Hematopoietic multipotent progenitor cell treated with erythropoietin and hydrocortisone succinate and interleukin-3 and kit ligand, for 6 days (in vitro differentiated cells): ENCODE measurements at places on chromosomes 7 and 10.

- peak; percentile 42 for DNase-seq
These were observed 28.7 kb downstream of the WIPI2 start for GRCh38 chr7:5218564-5219360.

GRCh38 chr10:116665541-116666125 lies 44.9 kb downstream of the PNLIPRP2 start:
- DNase-seq = no peak

GRCh38 chr7:101554584-101555268 lies 74.4 kb downstream of the MYL10 start:
- DNase-seq = no peak

DNA sequence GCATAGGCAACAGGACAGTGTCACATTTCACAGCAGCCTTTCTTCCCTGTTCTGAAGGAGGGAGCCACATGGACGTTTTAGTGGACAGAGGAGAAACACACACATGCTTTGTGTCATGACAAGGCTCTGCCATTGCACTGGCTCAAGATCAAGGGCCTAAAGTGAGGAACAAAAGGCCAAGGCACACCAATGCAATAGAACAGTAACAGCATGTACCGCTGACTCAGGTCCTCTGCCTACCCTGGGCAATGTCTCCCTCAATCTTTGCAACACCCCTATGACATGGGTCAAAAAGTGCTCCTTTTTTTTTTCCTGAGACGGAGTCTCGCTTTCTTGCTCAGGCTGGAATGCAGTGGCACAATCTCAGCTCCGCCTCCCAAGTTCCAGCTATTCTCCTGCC lies 57.8 kb upstream of the SDK1 start:
- no peak for DNase-seq
